Thymus (tissue), 14 donors: ENCODE measurements at places on chromosomes 4 and X. TPM values are rescaled to one million over a fixed set of nuclear protein-coding genes. Genes with fewer than 3 reads are reported as not detected.

The HTN1 gene
- total RNA-seq = 0.47 TPM

The TDO2 gene
- total RNA-seq = 0.66 TPM

The SATL1 gene
- 0.09 TPM for total RNA-seq

The PGAM4 gene
- total RNA-seq = 0.14 TPM

The ADH7 gene
- not detected for total RNA-seq

The TMEM31 gene
- 0.19 TPM for total RNA-seq

The PLAC8 gene
- 79.8 TPM for total RNA-seq

The HMX1 gene
- total RNA-seq = not detected

The SCRG1 gene
- 0.05 TPM for total RNA-seq

The PRR32 gene
- total RNA-seq = not detected

The UGT2A1 gene
- 0.09 TPM for total RNA-seq
